ENCODE measurements at places on chromosomes 11 and 22.

DNA sequence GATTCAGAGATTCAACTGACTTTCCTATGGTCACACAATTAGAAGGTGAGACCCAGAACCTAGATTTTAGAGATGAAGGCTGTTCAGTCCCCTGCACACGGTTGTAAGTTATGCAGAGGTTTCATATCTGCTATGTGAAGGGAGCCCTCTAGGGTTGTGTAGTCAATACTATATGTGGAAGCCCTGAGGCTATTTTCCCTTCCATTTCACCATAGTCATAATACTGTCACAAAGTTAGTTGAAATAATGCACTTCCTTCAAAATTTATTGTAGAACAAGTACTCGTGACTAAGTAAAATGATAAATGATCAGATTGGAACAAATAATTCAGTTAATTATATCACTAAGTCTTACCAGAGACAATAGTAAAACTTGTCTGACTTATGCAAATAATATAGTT lies 48.8 kb downstream of the ENDOD1 start:
- DNase-seq = peak; percentile 45

DNA sequence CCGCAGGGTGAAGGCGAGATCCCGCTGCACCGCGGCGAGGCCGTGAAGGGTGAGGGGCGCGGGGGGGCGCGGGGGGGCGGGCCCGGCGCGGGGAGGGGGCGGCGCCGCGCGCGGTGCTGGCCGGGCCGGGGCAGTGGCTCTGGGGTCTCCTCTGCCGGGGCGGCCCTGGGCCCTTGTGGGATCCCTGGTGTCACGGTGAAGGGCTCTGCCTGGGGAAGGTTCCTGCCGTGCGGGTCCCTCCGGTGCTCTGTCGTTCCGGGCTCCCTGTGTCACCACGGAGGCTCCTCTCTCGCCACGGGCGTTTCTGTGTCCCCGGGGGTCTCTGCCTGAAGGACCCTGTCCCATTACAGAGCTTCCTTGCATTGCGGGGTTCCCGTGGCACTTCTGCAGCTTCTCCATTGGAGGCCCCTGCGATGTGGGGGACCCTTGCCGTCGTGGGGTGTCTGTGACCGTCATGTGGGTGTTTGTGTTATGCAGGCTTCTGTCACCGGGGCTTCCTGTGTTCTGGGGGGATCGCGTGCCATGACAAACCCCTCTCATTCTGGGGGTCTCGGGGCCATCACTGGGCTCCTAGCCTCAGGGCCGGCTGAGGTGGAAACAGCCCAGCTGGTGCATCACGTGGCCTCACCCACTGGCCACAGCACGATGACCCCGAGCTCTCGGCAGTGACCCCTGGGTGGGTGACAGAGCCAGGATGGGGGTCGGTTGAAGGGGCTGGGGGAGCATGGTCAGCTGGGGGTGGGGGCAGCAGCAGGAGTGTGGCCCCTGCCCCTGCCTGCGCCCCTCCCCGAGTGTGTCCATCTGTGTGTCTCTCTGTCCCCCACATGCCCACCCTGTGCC lies 25.3 kb downstream of the SHANK3 start:
- DNase-seq = no peak

- DNase-seq = no peak
Measured at GRCh38 chr11:40230821-40231220, 1228.6 kb downstream of the LRRC4C start.

- DNase-seq = no peak
Measured at GRCh38 chr22:46617986-46618647, 2.1 kb upstream of the GRAMD4 start.

- no peak for DNase-seq
Measured at GRCh38 chr11:57630171-57630570, 19.5 kb downstream of the YPEL4 start.

DNA sequence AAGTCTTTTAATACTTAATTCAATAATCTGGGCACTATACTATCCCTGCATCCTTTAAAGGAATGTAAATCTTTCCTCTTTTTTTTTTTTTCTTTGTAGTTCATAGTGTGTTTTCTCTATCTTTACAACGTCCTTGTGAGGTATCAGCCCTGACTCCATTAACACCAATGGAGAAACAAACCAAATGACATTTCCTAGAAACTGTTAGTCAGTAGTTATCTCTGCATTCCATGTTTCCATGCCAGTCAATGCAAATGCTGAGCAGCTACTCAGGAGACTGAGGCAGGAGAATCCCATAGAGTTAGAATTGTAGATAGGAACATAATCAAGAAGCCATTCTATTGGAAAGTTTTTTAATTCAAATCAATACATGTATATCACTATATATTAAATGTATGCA lies 182.2 kb downstream of the ARHGAP42 start:
- DNase-seq = no peak

DNA sequence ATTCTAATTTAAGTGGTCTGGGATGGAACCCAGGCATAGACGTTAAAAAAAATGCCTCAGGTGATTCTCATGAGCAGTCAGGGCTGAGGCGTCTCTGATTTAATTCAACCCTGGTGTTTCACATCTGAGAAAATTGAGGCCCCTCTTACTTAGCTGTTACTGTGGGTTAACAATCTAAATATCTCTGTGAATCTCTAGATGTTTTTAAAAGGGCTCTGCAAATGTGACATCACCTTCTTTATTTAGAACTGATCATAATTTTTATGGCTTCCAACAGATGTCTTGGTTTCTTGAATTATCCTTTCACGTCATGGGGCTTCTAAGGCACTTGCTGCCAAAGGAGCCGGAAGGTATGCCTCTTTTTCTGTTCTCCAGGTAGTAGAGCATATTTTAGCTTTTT lies 76.1 kb upstream of the LIN7C start:
- DNase-seq = no peak

- no peak for DNase-seq
Measured at GRCh38 chr11:36467916-36468315, 42.2 kb downstream of the TRAF6 start.

GRCh38 chr11:100855466-100856067 lies 168.5 kb downstream of the ARHGAP42 start:
- peak; percentile 81 for DNase-seq

DNA sequence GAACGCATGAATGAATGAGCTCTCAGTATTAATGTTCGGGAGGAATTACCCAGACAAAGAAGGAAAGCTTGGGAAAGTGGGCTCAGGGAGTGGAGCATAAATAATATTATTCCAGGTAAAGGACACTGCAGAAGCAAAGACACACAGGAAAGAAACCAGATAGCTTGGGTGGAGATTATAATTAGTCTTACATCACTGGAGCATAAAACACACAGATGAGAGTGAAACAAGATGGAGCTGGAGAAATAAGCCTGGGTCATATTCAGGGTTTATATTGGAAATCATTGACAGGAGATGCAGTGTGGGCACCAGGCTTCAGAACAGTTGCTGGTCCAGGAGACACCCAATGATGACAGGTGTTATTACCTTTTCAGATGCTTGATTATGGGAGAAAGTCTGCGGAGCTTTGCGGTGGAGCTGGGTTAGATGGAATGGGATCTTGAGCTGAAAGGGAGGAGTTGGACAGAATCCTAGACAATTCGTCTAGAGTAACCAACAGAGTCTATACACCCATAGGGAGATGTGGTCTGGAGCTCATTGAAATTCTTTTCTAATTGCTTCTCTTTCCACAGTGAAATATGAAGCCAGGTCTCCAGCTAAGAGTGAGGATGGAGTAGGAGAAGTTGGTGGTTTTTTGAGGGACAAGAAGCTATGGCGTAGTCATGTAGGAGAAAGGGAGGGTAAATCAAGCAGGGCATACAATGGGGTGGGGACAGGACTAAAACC lies 227.2 kb downstream of the FAM76B start:
- DNase-seq = no peak

DNA sequence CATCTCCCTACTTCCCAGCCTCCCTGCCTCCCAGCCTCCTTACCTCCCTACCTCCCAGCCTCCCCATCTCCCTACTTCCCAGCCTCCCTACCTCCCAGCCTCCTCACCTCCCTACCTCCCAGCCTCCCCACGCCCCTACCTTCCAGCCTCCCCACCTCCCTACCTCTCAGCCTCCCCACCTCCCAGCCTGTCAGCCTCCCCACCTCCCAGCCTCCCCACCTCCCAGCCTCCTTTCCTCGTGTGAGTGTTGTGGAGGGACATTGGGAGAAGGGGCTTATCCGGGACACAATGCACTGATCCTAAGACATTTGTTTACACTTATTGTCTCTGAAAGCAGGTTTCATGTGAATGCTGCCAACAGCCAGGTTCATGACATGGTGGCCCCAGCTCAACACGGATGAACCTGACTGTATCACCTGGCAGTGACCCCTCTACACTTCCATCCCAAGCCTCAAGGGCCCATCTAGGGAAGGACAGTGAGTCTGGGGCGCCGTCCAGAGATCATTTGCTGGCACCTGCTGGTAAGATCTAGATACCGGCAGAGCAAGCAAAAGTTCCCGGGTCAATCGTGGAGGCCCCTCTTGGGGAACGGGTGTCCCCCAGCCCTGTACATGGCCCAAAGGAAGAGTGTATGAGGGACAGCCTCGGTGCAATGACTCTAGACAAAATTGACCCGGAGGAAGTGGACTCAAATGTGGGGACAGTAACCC lies 34.5 kb upstream of the TH start:
- DNase-seq = no peak

- no peak for DNase-seq
Measured at GRCh38 chr11:128036006-128036405, 551.4 kb downstream of the ETS1 start.

DNA sequence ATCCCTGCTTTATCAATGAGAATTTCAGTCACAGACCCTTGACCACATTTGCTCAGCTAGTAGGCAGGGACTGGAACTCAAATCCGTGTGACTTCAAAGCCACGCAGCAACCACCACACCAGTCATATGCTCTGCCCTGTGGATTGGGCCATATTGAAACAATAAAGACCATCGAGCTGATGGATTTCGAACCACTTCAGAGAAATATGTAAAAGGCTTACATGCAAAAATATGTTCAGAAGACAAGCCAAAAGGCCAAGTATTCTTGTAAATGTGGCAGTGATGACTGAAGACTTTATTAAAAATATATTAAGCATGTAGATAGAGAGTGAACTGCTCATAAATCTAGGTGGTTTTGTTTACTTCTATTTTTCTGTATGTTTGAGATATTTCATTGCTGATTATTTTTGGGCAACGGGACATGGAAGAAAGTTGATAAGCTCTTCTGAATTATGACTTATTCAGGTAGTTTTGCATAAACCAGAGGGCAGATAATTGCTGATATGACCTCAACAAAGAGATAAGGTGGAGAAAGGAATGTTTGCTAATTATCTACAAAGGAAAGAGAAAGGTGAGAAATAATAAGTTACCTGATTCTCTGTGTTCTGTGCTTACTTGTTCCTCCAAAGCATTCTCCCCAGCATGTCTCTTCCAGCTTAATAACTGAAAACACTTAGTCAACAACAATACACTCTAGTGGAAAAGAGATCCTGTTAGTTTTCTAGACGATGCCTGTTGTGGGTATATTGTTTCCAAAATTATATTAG lies 99.4 kb downstream of the PDHX start:
- DNase-seq = no peak

DNA sequence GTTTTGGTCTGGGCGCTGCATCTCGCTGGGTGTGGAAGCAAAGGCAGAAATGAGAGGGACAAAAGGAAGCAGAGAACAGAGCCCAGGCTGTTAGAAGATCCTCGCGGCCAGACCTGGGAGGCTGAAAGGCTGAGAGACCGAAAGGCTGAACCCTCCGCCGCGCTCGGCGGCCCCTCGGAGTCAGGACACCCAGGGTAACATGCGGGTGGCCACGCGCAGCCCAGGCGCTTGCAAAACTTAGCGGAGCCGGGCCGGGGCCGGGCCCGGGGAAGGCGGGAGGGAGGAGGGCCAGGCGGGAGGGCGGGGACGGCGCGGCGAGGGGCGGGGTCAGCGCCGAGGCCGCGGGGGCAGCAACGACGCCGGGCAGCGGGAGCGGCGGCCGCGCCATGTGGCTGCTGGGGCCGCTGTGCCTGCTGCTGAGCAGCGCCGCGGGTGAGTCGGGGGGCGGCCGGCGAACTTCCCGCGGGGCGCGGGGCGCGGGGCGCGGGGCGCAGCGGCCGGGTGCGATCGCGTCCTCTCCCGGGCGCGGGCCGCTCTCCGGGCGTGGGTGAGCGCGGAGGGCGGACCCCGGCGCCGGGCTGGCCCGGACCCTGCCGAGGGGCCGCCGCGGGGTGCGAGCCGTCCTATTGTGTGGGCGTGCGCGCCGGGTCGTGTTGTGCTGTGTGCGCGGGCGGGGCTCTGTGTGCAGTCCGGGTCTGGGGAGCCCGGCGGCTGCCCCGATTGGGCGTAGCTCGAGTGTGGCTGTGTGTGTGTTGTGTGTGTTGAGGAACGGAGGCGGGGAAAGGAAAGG lies at the start of gene LDLRAD3:
Gene LDLRAD3 (plus strand): TSS at position 350 of the 790 bp plus-strand sequence. CDS start 37 bp downstream, at position 387.
- peak; percentile 84 for DNase-seq

- DNase-seq = peak; percentile 69
Measured at GRCh38 chr22:36546092-36546804, 17.3 kb upstream of the EIF3D start.

DNA sequence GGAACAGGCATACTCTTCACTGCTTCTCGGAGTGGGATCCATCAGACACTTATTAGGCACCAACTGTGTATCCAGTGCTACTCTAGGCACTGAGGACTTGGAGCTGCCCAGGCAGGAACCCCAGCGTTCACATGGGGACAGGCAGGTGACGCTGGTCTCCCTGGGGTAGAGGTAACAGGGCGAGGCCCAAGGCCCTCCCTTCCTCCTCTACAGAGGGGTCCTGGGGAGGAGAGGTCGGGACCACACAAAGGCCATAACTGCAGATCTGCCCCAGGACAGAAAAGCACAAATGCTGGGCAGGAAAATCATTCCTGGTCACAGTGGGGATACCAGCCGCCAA lies 262.2 kb downstream of the BRD1 start:
- no peak for DNase-seq

DNA sequence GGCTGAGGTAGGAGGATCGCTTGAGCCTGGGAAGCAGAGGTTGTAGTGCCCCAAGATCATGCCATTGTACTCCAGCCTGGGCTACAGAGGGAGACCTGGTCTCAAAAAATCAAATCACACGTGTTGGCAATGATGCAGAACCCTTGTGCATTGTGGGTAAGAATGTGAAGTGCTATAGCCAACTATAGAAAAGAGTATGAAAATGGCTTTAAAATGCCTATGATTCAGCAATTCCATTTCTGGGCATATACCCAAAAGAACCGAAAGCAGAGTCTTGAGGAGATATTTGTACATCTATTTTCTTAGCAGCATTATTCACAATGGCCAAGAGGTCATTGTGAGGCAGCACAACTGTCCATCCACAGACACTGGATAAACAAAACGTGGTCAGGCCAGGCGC lies 2.6 kb upstream of the FADS3 start:
- peak; percentile 97 for DNase-seq

- peak; percentile 90 for DNase-seq
Measured at GRCh38 chr11:74011360-74012073, 2.6 kb upstream of the UCP3 start.

- peak; percentile 83 for DNase-seq
Measured at GRCh38 chr11:3022300-3022967, 30.3 kb upstream of the NAP1L4 start.

DNA sequence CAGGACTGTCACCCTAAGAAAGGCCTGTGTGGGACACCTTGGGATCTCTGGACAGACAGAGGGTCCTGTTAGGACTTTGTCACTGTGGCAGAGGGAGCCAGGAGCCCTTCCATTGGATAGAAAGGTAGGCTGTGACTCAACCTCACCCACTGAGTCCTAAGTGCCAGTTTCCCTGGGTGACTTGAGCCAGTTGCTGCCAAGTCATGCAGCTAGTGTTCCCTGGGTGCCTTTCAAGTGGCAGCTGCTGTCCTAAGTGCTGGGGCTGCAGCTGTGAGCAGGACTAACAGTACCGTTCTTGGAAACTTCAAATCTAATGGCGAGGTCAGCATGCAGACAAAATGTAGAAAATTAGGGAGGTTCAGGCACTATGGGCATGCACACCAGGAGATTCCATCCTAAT lies 393.7 kb downstream of the TMEM135 start:
- no peak for DNase-seq
